T-helper 9 cell (primary cell): ENCODE measurements at places on chromosomes 1 and 21.

- no peak for DNase-seq
Measured at GRCh38 chr1:13723810-13724209, 23.8 kb downstream of the PRDM2 start.

- no peak for DNase-seq
Measured at GRCh38 chr1:175845338-175845737, 101.9 kb upstream of the TNR start.

- no peak for DNase-seq
Measured at GRCh38 chr1:77036560-77036959, 169.3 kb downstream of the ST6GALNAC5 start.

GRCh38 chr1:99749504-99750347 is 16.7 kb downstream of the FRRS1 start:
- no peak for DNase-seq

GRCh38 chr21:17340081-17340480 is 172.8 kb upstream of the CXADR start:
- no peak for DNase-seq

DNA sequence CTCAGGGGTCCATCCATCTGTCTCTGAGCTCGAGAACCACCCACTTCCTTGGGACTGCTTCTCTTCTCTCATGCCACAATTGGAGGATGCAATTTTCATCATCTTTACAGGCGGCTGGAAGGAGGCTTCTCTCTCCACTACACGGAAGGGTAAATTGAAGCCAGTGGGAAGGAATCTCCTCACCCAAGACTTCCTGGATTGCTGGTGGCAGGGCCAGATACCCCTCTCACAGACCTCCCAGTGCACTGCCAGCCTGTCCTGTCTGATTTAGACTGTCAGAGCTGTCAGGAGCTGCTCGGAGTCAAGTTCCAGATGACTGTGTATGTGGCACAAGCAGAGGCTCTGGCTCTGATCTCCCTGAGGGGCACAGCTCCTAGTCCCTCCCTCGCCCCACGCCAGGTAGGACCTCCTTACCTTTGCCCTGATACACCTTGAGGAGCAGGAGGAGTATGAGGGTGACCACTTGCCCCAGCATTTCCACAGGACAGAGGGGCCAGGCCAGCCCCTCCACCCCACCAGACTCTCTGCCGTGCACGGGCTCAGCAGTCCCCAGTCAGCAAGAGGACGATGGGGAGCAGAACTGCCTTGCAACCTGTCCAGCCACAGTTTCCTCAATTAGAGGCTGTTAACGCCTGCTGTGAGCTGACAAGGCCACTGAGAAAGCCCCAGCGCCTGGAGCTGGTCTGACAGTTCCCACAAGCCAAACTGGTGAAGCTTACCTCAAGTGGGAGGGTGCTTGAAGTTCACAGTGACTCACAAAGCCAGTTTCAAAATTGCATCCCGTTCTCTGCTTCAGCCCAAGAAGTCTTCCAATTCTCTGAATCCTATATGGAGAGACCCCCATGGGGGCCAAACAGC is at the start of gene CD244:
Gene CD244 (minus strand): TSS at position 685 of the 858 bp plus-strand sequence. CDS start 210 bp downstream, at position 475.
- DNase-seq: peak; percentile 4

GRCh38 chr1:156752843-156753482 is 1.5 kb upstream of the HDGF start:
- no peak for DNase-seq

DNA sequence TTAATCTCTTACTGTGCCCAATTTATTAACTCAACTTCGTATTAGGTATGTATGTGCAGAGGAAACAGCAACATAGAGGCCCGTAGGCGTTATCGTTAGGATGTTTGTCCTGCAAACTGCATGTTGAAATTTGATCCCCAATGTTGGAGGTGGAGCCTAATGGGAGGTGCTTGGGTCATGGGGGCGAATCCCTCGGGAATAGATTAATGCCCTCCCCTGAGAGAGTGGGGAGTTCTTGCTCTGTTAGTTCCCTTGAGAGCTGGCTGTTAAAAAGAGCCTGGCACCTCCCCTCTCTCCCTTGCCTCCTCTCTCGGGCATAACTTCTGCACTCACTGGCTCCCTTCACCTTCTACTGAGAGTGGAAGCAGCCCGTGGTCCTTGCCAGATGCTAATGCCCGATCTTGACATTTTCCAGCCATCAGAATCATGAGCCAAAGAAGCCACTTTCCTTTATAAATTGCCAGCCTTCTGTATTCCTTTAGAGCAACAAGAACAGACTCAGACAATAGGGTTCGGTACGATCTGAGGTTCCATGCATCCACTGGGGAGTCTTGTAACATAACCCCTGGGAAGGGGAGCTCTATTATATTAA is 149.0 kb upstream of the RAB4A start:
- DNase-seq: no peak

DNA sequence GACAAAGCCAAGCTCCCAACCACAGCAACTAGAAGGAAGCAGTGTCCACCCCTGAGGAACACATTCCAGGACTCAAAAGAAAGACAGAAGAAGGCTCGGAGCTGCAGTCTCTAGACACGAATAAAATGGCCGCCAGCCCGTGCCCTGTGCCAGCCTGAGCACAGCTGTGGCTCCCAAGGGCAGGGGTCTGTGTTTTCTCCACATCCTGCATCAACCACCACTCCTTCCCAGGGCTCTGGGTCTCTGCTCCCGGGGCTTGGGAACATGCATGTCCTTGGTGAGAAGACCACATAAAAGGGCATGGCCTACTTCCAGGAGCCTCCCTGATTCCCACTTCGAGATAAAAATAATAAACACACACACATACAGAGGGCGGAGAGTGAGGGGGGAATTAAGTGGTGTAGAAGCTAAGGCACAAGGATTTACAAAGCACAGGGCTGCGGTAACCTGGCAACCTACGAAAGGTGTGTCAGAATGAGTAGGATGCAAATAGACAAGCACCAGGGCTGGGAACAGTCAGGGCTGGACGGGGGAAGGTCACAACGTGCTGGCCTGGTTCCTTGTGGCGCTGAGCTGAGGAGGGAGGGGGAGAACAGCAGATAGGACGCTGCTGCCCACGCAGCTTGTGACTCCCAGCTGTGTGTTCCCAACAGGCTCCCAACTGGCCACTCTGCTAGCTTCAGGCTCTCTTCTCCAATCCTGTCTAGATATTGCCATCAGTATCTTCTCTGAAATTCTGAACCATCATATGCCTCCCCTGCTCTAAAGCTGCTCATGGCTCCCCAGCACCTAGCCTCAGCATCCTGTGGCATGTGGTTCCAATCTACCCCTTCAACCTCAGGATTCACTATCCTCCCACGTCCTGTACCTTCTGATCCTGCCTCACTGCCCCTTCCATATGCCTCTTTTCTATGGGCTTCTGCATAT is 72.5 kb downstream of the CD34 start:
- no peak for DNase-seq

GRCh38 chr1:150836129-150836773 is 28.2 kb upstream of the CTSK start:
- DNase-seq: no peak

- peak; percentile 28 for DNase-seq
Measured at GRCh38 chr1:31617916-31618746, 642 bp downstream of the HCRTR1 start.

DNA sequence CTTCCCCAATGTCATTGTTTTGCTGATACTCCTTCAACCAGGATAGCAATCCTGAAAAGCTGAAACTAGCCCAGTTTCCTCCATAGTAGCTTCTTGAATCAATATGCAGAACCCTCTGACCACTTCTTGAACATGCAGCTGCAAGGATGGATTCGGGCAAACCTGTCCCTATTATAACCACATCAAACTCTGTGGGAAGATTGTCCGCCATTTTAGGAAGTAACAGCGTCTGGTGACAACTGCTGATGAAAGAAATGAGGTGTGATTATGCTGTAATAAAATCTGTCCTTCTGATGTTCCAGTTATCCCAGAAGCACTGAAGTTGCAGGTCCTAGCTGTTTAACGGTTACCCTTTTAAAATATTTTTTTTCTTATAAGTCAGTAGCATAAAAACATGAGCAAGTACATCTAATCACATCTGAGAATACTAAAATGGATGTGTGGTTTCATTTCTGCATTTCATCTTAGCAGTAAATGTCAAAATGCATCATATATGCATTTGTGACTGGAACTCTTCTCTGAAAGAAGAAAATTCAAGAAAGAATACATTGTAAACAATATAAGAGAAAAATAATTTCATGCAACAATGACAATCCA is 4.5 kb downstream of the CHML start:
- no peak for DNase-seq

DNA sequence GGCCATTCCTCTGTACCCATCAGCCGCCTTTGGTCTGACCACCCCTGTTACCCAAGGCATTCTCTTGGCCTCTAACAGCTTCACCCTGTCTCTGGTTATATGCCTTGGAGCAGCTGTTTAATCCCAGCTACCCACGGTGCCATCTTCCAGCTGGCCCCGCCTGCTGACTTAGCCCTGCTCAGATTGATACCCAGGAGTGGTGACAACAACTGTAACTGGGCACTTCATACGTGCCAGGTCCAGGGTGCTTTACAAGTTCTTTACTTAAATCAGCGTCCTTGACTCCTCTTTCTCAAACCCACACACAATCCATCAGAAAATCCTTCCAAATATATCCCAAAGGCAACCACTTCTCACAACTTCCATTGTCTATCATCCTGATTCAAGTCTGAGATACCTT is 37.2 kb upstream of the HMGB4 start:
- DNase-seq: no peak

- DNase-seq: no peak
Measured at GRCh38 chr1:151455231-151455630, 4.1 kb downstream of the POGZ start.

DNA sequence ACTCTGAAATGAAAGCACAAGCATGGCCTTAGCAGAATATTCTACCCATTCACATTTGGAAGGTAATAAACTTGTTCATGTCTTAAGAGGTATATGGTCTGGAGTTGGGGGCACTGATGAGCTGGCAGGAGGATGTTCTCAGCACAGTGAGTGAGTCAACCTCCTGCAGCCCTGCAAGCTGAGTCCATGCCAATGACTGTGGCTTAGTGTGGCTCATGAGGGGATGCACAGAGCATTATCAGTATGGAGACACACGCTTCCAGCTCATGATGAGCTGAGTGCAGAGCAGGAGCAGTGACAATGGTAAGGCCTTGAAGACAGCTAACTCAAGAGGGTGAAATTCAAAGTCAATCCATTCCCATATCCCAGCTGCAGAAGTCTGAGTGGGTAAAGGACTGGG is 102.3 kb downstream of the TNFSF18 start:
- DNase-seq: no peak

GRCh38 chr21:34004974-34005373 is 68.4 kb upstream of the MRPS6 start:
- no peak for DNase-seq

DNA sequence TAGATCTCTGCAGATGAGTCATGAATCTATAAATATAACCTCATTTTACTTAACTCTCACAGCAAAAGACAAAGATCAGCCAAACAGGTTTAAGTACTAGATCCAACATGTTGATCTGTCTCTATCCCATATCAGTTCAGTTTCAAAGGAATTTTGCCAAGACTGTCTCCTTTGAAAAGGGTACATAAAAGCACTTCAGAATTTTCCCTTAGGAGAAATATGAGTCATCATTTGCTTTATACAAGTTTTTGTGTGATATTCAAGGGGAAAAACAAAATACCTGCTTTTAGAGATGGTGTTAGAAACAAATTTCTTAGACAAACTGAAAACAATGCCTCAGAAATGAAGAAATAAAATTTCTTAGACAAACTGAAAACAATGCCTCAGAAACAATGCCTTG is 73.5 kb upstream of the LRRC7 start:
- no peak for DNase-seq

DNA sequence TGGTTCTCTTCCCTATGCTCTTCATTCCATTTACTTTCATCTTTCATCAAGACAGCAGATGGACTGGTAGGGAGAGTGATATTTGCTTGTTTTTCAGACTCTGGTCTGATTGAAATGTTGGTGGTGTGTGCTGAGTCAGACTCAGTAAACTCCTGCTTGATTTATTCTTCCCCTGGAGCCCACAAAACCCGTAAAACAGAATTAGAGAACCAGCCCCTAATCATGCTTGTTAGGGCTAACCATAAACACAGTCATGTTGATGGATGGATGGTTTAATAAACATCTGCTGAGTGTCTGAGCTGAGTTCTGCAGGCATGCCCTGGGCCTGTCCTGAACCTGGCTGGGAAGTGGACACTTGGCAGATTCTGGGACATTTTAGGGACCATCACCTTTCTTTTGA is 24.8 kb downstream of the NOS1AP start:
- no peak for DNase-seq

GRCh38 chr1:205298191-205298994 is 23.2 kb downstream of the NUAK2 start:
- DNase-seq: no peak

DNA sequence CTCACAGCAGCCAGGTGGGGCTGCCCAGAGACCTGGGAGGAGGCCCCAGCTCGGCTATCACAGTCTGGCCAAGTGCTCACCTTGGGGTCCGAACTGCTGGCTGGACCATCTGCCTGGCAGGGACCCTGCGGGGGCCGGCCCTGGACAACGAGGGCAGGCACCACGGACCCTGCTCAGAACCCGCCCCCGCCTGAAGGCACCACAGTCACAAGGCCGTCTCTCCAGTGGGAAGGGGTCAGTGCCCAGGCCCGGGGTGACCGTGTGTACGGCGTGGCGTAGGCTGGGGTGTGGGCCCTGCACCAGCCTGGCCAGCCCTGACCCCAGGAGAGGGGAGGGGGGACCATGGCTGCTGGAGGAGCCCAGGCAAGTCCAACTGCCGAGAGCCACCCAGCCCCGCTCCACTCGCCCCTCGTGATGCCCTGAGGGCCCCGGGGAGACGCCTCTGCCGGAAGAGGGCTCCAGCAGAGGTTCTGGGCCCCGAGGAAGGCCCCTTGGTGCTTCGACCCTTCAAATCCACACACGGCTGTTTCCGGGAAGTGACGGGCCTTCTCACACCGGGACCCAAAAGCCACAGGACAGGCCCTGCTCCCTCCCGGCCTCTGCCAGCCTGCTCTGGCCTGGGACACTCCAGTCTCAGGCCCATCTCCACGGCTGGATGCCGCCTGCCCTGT is 11.2 kb upstream of the RNF223 start:
- no peak for DNase-seq

DNA sequence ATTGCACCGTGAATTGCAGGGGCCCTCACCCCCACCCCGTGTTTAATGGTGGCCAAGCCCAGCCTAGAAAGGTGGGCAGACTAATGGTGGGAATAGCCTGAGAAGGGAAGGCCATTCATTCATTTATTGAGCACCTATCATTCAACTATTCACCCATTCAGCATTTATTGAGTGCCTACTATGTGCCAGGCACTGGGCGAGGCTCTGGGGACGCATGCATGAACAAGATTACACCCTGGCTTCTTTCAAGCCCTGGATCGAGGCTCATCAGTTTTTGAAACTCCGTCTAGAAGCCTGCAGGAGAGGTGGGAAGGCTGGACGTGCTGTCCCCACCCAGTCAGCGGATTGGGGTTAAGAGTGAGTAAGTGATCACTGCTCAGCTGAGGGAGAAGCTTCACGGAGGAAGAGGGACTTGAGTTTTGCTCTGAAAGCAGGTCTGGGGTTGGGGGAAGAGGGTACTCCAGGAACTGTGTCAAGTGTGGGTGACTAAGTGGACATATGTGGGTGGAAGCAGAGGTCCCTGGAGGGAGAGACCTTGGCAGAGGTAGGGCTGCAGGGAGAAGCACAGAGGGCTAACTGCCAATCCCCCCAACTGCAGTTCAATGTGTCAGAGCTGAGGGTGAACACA is 35.6 kb downstream of the MEF2D start:
- DNase-seq: no peak
